Activated CD4-positive, alpha-beta T cell treated with anti-CD3 and anti-CD28 coated beads for 48 hours (primary cell): ENCODE measurements at places on chromosomes 7 and 10.

- no peak for DNase-seq
These were observed 233.3 kb upstream of the CACNA2D1 start for GRCh38 chr7:82676777-82677463.

GRCh38 chr10:18418541-18419215, 232.7 kb downstream of the NSUN6 start:
- no peak for DNase-seq

DNA sequence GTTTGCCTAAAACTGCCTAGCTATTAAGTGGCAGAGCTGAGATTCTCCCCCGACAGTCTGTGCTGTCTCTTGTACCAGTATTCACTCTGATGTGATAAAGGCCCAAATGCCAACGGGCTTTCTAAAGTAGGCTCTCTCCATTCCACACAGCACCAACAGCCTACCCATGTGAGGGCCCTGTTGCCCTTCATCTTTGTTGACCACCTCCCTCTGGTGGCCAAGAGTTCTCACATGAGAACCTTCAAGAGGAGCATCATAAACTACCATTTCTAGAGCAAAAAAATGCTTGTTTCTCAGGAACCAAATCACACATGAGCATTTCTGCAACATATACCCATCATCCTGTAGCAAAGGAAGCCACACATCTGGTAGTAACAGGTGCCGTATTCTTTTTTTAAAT, 185.8 kb downstream of the GRM8 start:
- DNase-seq = no peak

GRCh38 chr10:84820596-84820995, 492.2 kb downstream of the CCSER2 start:
- DNase-seq = no peak

- DNase-seq = peak; percentile 23
These were observed 124.5 kb downstream of the MYOF start for GRCh38 chr10:93357680-93358079.

DNA sequence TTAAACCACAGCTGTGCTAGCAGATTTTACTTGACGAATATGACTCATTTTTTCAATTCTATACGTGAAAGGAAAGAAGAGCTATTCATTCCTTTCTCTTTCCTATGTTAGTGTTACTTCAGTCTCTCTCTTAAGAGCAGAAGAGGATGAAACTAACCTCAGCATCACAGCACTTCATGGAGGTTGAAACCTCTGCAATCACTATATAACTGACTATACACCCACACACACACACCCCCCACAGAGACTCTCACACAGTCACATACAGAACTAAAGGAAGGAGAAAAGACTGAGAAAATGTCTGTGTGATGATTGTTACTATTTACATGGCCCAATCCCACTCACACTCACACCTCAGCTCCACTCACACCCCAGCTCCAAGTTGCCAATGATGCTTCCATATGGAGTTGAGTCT, 104.2 kb downstream of the KIF20B start:
- DNase-seq = peak; percentile 79

DNA sequence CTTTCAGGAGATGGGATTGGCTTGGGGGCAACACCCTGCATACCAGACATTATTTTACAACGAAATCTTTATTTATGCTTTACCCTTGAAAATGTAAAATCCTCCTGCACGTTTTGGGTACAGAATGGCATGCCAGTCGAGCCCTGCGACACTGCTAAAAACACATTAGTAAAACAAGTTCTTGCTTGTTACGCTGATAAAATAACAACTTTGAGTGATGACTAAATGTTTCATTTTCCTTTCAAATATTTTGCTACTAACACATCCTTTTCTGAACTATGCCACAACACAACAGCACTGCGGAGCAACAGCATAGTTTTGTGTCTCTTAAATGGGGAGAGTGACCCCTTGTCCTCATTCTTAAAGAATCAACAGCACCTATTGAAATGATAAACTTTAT, 76.0 kb upstream of the SEMA3D start:
- no peak for DNase-seq

DNA sequence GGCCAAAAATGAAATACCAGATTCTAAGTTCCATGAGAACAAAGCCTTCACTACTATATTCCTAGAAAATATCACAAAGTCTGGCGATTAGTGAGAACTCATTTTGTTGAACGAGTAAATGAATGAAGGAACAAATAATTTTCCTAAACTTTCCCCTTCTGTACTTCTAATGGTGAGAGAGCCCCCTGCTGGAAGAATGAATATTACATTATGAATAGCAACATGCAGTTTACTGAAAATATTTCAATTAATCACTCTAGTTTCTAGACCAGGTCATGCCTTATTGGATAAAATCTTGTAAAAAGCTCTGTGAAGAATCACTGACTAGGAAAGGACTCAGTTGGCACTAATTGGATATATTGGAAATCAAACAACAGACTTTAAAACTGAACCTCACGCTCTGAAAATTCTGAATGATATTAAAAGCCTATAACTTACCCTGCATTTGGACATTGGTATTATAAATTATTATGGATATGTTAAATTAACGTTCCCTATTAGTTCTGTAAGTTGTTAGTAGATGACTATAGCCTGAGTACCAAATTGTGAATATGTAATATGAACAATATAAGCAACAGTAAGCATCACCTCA, 32.4 kb upstream of the MTPN start:
- DNase-seq = no peak

GRCh38 chr10:67789769-67790168, 48.2 kb downstream of the DNAJC12 start:
- DNase-seq = no peak

DNA sequence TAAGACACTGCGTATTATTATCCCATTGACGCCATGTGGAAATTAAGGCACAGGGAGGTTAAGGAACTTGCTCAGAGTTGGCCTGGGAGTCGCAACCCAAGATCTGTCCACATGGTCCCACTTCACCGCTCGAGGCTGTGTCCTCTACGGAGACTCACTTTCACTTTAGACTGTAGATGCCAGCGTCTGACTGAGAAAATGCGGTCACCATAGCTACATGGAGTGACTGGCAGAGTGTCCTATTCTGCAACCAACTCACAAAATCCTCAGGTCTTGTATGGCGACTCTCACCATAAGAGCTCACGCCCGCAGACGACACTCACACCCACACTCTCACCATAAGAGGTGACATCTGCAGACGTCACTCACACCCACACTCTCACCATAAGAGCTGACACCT, 257.9 kb downstream of the PTPRN2 start:
- no peak for DNase-seq

- no peak for DNase-seq
These were observed 343.2 kb upstream of the TMEM229A start for GRCh38 chr7:124376111-124376510.

DNA sequence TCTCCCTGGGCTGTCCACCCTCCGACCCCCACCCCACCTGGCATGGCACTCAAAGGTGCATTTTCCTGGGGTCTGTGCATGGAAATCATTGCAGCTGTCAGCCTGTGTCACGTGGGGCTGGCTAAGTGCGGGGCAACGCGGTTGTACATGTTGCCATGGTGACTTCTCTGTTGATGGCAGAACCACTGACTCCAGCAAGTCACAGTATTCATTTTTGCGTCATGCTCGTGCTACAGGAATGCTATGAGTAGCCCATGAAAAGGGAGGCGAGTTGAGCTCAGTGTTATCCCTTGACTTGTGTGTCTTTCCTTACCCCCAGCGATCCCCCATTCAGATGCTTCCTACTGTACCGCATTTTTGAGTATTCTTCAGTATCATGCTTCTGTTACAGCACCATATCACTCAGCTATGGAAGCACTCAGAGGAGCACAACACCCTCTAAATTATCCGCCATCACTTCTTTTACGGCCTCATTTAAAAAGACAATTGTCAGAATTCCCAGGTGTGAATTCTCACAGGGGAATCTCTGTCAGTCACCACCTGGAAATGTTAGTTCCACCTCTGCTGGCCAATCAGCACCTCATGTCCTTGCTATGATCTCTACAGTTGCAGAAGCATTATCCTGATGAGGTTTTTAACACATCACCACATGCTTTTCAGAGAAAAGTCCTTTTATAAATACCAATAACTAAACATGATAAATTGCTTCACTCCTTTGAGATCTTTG, 194.4 kb upstream of the C7orf33 start:
- no peak for DNase-seq

DNA sequence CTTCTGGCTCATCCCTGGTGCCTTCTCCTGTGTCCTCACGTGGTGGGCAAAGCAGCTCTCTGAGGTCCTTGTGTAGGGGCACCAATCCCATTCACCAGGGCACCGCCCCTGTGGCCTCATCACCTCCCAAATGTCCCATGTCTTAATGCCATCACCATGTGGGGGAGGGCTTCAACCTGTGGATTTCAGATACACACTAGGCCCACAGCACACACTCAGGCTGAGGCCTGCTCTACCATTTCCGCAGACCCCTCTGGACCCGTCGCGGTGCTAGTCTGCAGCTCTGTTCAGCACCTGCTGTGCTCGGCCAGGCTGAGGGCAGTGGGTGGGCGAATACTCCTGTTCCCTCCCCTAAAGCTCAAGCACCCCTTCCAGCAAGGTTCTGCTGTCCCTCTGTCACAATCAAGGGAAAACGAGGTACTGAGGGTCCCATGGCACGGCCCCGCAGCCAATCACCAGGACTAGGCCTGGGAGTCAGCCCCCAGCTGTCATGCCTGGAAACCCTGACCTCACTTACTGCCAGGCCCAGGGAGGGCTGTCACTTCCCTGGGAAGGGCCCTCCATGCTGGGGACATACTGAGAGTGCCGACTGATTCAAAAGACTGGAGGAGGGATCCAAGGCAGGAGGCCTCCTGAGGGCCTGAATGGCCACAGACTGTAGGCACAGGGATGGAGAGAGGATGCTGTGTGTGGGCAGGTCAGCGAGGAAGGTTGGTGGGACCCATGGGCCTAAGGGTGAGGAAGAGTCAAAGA, 123.8 kb upstream of the RET start:
- DNase-seq = no peak

DNA sequence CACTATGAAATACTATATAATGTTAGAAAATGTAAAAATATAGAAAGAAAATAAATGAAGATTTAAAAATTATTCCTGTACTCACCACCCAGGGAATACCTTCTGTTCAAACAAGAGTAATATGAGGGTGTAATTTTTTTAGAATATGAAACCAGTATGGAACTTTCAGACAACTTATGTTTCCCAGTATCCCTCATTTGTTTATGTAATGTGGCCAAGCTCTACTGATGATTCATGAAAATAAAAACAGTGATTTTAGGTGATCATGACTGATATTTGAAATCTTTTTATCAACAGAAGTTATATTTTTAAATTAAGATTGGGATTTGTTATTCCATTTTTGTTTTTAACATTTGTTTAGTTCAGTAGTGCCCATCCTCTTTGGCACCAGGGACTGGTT, 18.8 kb downstream of the SLK start:
- no peak for DNase-seq

GRCh38 chr7:27839099-27839498, 99.1 kb downstream of the TAX1BP1 start:
- no peak for DNase-seq

- peak; percentile 31 for DNase-seq
These were observed 61.2 kb downstream of the NEURL1 start for GRCh38 chr10:103554488-103555324.

GRCh38 chr10:3131098-3131497, 41.5 kb downstream of the PITRM1 start:
- DNase-seq = no peak

- peak; percentile 58 for DNase-seq
These were observed 23.5 kb downstream of the TMEM273 start for GRCh38 chr10:49164559-49165188.

DNA sequence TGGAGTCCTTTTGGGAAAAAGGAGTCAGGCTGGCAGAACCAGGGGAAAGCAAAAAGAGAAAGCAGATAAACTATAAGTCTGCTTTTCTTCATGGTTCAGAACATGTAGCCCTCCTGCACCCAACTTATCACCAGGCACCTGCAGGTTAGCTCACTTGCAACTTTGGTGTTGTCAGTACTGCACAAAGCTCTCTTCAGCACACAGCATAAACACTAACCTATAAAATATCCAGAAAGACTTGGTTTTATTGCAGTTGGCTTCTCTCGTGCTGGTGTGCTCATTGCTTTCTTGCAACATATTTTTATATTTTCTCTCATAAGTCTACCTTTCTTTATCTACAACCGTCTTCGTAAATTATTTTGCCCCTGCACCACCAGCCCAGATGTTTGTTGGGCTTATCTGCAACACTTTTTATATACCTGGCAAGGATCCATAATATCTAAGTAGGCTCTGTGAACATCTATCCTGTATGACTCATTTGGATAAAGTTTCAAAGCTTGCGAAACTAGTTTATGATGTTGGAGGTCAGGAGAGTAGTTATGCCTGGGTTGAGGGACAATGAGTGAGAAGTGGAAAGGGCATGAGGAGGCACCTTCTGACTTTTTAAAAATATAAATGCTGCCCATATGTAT, 164.6 kb downstream of the ANKRD30A start:
- DNase-seq = no peak

- no peak for DNase-seq
These were observed 11.4 kb downstream of the INHBA start for GRCh38 chr7:41691286-41692190.

GRCh38 chr10:27744802-27745731, 552 bp downstream of the MKX start:
- peak; percentile 32 for DNase-seq

DNA sequence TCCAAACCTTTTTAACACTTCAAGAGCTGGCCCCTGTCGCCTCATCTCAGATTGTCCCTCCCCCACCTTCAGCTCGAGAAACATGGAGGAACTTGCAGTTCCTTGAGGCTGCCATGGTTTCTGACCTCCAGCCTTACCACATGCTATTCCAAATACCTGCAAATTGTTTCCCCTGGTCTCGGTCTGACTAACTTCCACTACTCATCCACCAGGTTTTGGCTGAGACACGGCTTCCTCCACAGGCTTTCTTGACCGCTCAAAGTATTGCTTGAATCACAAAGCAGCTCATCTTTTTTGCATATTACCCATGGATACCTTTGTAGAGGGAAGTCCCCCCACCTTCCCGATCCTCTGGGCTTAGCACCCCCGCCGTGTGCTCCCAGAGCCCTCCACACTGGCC, 5.2 kb upstream of the SAMD8 start:
- no peak for DNase-seq

DNA sequence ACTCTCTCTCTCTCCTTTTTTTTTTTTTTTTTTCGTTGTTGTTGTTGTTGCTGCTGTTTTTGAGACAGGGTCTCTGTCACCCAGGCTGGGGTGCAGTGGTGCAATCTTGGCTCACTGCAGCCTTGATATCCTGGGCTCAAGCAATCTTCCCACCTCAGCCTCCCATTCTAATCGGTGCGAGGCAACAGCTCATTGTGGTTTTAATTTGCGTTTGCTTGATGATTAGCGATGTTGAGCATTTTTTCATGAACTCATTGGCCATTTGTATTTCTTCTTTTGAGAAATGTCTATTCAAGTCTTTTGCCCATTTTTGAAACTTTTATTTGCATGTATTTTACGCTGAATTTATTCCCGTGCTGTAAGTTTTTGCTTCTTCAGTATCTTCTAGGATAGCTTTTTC, 13.3 kb upstream of the ZC3HAV1L start:
- no peak for DNase-seq

GRCh38 chr7:112757337-112757736, 32.9 kb downstream of the TMEM168 start:
- DNase-seq = no peak
